ENCODE measurements at places on chromosomes 11 and 22. TPM values are rescaled to one million over a fixed set of nuclear protein-coding genes. Genes with fewer than 3 reads are reported as not detected.
A peak's percentile ranks its signal among the peaks of the same experiment; 100 is the strongest.

DNA sequence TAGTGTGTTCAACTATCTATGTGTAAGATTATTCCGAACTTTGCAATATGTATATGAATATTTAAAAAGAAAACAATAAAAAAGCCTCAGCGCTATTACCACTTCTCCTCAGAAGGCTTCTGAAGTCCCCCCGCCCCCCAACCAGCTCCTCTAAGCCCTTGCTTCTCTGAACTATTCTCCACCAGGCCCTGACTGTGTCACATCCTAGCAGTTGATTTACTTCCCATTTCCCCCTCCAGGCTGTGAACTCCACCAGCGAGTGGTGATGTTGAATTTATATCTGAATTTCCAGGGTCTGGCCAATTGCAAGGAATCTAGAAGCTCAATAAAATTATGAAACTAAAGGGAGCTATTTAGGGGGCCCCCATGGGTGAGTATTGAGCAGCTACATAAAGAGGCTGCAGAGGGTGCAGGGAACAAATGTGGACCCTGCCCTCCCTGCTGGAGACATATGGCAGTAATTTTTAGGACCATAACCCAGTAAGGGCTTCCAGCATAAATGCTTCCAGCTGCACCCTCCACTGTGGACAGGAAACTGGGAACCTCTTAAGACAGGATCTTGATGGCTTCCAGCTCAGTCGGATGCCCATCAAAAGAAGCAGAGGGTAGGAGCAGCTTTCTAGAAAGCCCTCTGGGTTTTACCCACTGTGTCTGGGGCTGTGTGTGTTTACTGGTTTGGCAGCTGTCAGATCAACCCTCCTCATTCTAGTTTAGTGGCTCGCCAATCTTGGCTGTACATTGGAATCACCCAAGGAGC is 81.4 kb downstream of the TIMP3 start:
- DNase-seq = no peak

The MYOD1 gene
- not detected for total RNA-seq

DNA sequence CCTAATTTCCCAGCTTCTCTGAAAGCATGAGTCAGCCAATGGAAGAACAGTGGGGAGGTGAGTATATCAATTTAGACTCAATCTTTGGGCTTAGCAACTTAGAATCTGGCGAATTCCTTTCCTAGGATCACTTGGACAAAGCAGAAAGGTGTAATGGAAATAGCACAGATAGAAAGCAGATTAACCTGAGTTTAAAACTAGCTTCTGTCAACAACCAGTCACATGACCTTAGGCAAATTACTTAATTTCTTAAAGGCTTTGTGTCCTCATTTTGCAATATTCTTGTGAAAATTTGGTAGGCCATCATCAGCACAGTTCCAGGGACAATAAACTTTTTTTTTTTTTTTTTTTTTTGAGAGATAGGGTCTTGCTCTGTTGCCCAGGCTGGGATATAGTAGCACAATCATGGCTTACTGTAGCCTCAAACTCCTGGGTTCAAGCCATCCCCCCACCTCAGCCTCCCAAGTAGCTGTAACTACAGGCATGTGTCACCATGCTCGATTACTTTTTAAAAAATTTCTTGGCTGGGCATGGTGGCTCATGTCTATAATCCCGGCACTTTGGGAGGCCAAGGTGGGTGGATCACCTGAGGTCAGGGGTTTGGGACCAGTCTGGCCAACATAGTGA is 40.8 kb upstream of the PCF11 start:
- no peak for DNase-seq

- peak; percentile 59 for DNase-seq
These were observed 6.7 kb upstream of the CAPRIN1 start for GRCh38 chr11:34044664-34045485.

The OR52N4 gene
- total RNA-seq = not detected

Data from dermis blood vessel endothelial cell (primary cell).